ENCODE measurements at places on chromosomes 12 and 14.

- no peak for DNase-seq
These were observed 306.6 kb upstream of the FKBP4 start for GRCh38 chr12:2488131-2488530.

DNA sequence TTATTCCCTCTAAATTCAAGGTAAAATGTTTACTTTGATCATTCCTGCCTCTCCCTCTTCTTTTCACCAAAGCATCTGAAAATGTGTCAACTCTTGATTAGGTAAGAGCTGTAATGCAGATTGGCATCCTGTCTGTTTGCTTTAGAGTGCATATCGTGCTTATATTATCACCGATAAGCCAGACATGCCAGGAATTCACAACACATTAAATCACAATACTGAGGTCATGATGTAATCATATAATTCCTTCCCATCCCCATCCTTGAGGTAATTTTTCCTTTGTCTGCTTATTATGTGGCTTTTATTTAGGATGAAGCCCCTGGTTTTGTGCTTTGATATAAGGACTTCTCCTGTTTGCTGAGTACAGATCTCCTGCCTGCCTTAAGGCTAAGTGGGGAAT lies 10.2 kb downstream of the DDX47 start:
- no peak for DNase-seq

DNA sequence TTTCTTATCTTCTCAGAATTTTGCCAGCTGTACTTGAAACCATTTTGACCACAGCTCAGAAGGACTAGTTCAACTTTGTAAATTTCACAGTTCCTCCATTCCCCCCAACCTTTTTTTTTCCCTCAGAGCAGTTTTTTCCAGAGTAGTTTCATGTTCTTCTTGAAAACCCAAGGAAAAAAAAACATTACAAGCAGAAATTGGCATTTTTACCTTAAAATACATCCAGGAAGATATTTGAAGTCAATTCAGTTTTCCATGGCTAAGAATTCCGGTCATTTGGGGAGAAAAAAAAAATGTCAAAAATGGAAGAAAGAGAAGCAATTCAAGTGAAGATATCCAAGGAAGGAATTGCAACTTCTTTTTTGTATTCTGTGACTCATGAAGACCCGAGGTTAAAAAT lies 39.5 kb downstream of the SYNE2 start:
- no peak for DNase-seq

DNA sequence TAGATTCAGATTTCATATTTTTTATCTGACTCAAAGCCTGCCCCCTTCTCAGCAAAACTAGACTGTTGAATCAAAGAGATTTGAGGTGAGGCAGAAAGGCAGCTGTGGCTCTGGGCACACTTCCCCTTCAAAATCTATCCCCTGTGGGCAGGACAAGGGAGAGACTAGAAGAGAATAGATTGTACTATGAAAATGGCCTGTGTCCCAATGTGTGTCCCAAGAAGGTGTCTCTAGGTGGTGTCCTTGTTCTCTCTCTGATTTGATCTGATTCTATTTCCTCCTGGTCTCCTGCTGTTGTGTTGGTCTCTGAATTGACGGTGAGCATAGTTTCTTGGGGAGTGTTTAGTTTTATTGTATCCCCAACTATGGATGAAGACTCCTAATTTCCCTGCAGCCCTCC lies 565.8 kb upstream of the ATP2B1 start:
- DNase-seq: no peak

DNA sequence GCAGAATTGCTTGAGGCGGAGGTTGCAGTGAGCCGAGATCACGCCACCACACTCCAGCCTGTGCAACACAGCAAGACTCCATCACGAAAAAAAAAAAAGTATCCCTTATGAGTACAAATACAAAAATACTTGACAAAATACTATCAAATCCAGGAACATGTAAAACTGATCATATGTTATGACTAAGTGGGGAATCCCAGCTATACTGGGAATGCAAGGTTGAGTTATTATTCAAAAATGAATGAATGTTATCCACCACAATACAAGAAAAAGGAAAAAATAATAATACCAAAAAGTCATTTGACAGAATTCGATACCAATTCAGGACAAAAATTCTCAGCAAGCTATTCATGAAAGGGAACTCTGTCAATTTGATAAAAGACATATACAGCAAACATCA lies 32.6 kb downstream of the MOK start:
- no peak for DNase-seq

GRCh38 chr14:102189874-102190273 lies 50.2 kb downstream of the WDR20 start:
- DNase-seq: no peak

GRCh38 chr14:47485421-47485820 lies 190.0 kb downstream of the MDGA2 start:
- no peak for DNase-seq

GRCh38 chr12:121304306-121304705 lies 7.8 kb upstream of the CAMKK2 start:
- DNase-seq: no peak

- DNase-seq: no peak
These were observed 13.1 kb upstream of the DAAM1 start for GRCh38 chr14:59175404-59175803.

Data from lung (tissue), 17 donors.